ENCODE measurements at places on chromosomes 4 and X.
A peak's percentile ranks its signal among the peaks of the same experiment; 100 is the strongest.

GRCh38 chr4:140995058-140995457, 138.2 kb downstream of the RNF150 start:
- DNase-seq: peak; percentile 13

GRCh38 chr4:185276036-185276435, 66.6 kb downstream of the SNX25 start:
- DNase-seq: no peak

- no peak for DNase-seq
These were observed 49.5 kb downstream of the PHEX start for GRCh38 chrX:22081475-22082092.

DNA sequence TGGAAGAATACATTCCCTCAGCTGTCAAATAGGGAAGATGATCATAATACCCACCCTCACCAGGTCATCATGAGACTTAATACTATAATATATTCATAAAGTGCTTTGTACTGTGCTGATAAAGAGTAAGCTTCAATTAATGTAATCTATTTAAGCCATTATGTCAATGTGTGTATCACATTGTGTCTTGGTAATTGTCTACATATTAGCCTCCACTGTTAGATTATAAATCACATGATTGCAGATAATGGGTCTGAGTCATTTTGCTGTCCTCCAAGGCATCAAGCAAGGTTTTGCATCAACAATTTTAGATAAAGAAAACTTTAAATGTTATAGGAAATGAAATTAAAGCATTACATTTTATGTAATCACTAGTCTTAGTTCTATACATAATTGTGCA, 45.2 kb upstream of the CEP135 start:
- no peak for DNase-seq

DNA sequence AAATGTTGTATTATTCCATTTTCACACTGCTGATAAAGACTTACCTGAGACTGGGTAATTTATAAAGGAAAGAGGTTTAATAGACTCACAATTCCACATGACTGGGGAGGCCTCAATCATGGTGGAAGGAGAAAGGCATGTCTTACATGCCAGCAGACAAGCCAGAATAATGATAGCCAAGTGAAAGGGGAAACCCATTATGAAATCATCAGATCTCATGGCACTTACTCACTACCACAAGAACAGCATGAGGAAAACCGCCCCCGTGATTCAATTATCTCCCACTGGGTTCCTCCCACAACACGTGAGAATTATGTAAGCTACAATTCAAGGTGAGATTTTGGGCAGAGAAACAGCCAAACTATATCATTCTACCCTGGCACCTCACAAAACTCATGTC, 2535.1 kb downstream of the ARAP2 start:
- no peak for DNase-seq

Measured in spinal cord (tissue), 10 donors.